Activated naive CD4-positive, alpha-beta T cell treated with anti-CD3 and anti-CD28 coated beads for 36 hours (primary cell): ENCODE measurements at places on chromosomes 3 and 15. TPM values are rescaled to one million over a fixed set of nuclear protein-coding genes. Genes with fewer than 3 reads are reported as not detected.

The GABRR3 gene
- total RNA-seq: not detected

The P2RY13 gene
- not detected for total RNA-seq

GRCh38 chr3:197241173-197241572 is 57.2 kb downstream of the DLG1 start:
- H3K4me3 ChIP-seq: no peak overlapping the region
- DNase-seq: no peak
- H3K27ac ChIP-seq: no peak overlapping the region
- H3K36me3 ChIP-seq: peaks cover 51% of the 10 kb centered on the region
- no peaks in the 10 kb centered on the region for H3K27me3 ChIP-seq

DNA sequence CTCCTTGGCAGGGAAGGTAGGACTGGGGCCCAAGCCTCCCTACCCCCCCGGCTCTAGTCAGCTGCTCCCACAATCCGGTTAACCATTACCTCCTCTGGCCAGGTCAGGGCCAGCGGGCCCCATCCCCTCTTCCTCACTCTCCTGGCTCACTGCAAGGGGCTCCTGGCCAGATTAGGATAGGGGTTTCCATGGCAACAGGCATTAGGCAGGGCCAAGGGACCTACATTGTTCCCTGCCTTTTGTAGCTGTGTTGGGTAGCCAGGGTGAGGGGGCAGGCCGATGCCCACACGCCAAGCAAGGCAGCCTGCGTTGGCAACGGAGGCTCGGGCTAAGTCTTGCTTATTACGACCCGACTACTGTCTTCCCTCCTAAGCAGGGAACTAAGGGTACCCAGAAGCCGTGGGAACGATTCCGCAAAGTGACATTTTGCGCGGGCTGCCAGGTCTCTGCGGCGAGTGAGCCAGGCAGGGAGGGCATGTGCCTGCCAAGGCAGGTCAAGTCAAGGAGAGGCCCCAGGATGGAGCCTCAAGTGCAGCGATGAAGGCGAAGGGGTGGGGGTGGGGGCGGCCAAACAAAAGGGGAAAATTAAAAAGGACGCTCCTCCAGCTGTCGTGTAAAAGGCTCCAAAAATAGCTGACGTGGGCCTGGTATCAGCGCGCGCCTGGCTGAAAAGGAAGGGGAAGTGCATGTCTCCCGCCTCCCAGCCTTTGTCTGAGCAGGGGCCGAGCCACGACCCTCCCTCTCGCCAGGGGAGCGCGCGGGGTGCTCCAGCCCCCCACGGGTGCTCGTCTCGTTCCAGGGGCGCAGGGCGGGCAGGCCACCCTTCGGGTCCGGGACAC is 919 bp downstream of the IDH2 start:
- H3K36me3 ChIP-seq: peaks cover 8% of the 10 kb centered on the region
- H3K4me3 ChIP-seq: peak overlapping the region; percentile 91
- peaks cover 54% of the 10 kb centered on the region for H3K4me1 ChIP-seq
- DNase-seq: peak; percentile 66

The MCCC1 gene
- total RNA-seq: 24.9 TPM

The IQCF5 gene
- total RNA-seq: not detected

DNA sequence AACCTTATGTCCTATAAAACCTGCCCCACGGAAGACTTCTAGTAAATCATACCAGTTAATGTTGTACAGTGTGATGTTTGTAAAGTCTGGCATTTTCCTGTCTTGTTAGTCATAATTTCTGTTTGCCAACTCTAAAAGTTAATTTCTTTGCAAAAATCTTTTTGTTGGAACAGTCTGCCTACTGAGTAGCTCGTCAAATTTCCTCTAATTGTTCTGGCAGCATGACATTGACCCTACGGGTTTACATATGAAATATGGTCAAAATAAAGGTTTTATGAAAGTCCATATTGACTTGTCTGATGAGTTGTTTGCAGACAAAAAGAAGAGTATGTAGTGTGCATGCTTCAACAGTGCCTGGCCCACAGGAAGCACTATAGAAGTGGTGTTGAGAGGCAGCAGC is 79.8 kb upstream of the SOX2 start:
- H3K27ac ChIP-seq: no peak overlapping the region
- H3K4me3 ChIP-seq: no peak overlapping the region
- H3K4me1 ChIP-seq: no peaks in the 10 kb centered on the region
- peaks cover 8% of the 10 kb centered on the region for H3K27me3 ChIP-seq
- no peak for DNase-seq
- H3K36me3 ChIP-seq: no peaks in the 10 kb centered on the region

DNA sequence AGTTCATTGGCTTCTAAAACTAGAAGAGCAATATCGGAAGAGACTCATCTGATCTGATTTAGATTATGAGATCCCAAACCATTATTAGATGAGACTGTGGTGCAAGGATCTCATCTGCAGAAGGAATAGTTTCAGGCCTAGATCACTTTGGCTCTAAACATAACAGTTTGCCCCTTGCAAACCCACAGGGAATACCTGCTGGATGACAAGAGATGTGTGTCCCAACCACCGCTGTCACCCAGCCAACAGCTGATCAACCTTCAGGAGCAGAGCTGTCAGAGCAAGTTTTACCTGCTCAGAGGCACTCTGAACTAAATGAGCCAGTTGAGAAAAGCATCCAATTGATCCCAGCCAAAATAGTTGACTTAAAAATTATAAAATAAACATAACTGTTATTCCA is 64.0 kb upstream of the ST3GAL6 start:
- H3K27ac ChIP-seq: no peak overlapping the region
- DNase-seq: no peak
- H3K36me3 ChIP-seq: no peaks in the 10 kb centered on the region
- H3K4me1 ChIP-seq: no peaks in the 10 kb centered on the region
- H3K4me3 ChIP-seq: no peak overlapping the region
